ENCODE measurements at places on chromosomes 1 and 21. TPM values are rescaled to one million over a fixed set of nuclear protein-coding genes. Genes with fewer than 3 reads are reported as not detected.

Gene FOXD2
- polyA plus RNA-seq = 0.19 TPM

Gene KCNQ4
- polyA plus RNA-seq = 0.02 TPM

DNA sequence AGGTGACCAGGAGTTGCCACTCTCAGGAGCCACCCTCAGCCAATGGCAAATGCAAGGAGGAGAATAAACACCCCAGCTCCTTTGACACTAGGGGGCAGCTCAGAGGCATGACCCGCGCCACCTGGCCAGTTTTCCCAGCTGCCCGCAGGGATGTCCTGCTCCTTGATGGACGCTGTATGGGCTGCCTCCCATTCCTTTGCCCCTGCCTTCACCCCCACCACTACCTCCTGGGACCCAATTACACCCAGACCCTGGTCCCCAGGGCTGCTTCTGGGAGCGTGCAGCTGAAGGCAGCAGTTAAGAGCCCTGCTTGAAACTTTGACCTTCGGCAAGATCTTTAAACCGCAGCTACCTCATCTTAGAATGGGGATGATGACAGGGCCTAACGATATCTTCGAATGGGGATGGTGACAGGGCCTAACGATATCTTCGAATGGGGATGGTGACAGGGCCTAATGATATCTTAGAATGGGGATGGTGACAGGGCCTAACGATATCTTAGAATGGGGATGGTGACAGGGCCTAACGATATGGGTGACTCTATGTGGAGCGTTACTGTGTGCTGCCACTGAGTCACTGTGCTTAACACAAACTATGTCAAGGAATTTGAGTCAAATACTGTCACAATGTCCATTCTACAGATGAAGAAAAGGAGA is 163.0 kb upstream of the KAZN start:
- no peak for DNase-seq

- DNase-seq = no peak
Measured at GRCh38 chr1:109898842-109899241, 11.8 kb upstream of the CSF1 start.

Gene FCRLA
- polyA plus RNA-seq = 0.56 TPM

Gene PIK3CD
- 2.8 TPM for polyA plus RNA-seq

Gene FMO3
- polyA plus RNA-seq = 148 TPM

Gene FLG
- not detected for polyA plus RNA-seq
